Stimulated activated CD8-positive, alpha-beta memory T cell treated with anti-CD3 and anti-CD28 coated beads, Interleukin-7, amount 100 ng/mL, for 1 hour (primary cell): ENCODE measurements at places on chromosomes 3 and 15.
A peak's percentile ranks its signal among the peaks of the same experiment; 100 is the strongest.

GRCh38 chr15:66603301-66604179, 37.7 kb upstream of the LCTL start:
- peak; percentile 16 for DNase-seq

DNA sequence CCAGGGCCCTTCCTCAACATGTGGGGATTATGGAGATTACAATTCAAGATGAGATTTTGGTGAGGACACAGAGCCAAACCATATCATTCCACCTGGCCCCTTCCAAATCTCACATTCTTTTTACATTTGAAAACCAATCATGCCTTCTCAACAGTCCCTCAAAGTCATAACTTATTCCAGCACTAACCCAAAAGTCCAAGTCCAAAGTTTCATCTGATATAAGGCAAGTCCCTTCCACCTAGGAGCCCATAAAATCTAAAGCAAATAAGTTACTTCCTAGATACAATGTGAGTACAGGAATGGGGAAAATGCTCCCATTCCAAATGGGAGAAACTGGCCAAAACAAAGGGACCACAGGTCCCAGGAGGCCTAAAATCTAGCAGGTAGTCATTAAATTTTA, 309.5 kb upstream of the SLITRK3 start:
- no peak for DNase-seq

DNA sequence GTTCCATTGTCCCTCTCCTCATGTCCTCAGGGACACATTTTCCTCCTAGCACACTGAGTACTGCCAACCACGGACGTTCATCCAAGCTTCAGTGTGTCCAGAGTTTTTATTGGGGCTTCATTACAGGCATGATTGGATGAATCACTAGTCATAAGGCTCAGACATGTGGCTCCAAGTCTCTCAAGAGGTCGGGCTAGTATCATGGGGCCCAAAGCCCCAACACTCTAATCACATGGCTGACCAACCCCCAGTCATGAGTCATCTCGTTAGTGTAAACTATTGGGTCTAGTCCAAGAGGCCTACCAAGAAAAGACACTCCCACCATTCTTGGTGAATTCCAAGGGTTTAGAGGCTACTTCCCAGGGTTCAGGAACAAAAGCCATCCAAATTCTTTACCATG, 4.4 kb downstream of the TERC start:
- DNase-seq: no peak

GRCh38 chr15:48090115-48090514, 30.7 kb upstream of the SLC24A5 start:
- DNase-seq: no peak

- no peak for DNase-seq
Measured at GRCh38 chr3:135192929-135193328, 397.9 kb downstream of the EPHB1 start.

GRCh38 chr15:76153241-76154197, 93.7 kb downstream of the TMEM266 start:
- DNase-seq: no peak

- DNase-seq: no peak
Measured at GRCh38 chr15:89383365-89384175, 48.9 kb upstream of the POLG start.

DNA sequence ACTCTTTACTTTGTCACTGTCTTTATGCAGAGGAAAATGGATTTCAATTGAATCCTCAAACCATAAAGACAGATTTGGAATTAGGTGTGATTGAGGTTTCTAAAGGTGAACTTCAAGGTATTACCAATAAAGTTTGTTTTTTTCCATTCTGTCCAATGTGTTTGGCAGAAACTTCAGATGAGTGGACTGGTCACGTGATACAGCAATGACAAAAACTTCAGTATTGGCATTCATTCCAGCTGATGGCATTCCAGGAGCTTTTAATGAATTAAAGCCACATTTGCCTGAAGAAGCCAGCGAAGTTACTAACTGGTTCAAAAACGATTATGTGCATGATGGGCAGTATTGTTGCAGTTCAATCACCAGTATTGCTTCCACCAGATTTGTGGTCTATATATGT, 4.5 kb upstream of the MASP1 start:
- DNase-seq: no peak

DNA sequence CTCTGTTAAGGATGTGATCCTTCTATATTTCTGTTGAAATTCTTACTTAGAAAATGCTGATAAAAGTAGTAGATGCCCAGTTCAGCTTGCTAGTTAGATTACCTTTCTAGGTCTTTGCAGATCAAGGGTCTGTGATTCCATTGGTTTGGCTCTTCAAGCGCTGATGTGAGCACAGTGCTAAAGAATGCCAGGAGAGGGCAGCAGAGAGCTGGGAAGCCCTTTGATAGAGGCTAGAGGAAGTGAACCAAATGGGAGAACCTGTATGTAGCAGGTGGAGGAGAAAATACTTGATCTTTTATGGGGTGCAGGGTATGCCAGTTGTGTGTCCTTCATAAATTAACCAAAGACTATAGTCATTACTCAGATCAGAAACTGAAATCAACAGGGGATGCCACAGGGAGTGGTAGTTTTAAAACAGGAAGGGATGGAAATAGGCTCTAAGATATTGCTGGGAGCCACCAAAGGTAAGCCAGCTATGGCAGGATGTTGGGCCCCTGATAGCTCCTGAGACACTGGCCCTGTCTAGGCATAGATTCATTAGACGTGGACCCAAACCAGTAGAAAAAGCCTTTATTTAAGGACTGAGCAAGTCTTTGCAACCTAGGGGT, 677.4 kb downstream of the SQOR start:
- no peak for DNase-seq

GRCh38 chr3:187735837-187736236, 9.4 kb downstream of the BCL6 start:
- no peak for DNase-seq

- no peak for DNase-seq
Measured at GRCh38 chr15:56454836-56455235, 10.1 kb downstream of the MNS1 start.

GRCh38 chr3:16940769-16941700, 56.3 kb downstream of the PLCL2 start:
- DNase-seq: no peak

GRCh38 chr3:159749406-159749805, 239.2 kb upstream of the IL12A start:
- no peak for DNase-seq

GRCh38 chr3:81043660-81044199, 717.7 kb downstream of the GBE1 start:
- no peak for DNase-seq

GRCh38 chr15:57662091-57662744, 44.3 kb upstream of the POLR2M start:
- no peak for DNase-seq

DNA sequence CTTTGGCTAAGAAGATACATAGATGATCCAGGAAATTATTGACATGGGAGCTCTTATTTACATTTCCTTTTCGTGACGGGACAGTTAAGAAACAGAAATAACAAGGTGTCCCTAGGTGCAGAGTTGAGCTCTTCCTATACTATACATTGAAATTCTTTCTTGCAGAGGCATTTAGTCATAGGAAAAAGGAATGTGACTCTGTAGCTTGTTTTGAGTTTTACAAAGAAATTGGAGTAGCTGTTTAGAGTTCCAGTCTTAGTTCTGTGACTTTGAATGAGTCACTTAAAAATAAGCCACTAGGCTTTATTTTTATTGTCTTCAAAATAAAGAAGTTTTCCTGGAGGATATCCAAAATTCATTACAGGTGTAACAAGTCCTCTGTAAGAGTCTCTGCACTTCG, 723.5 kb upstream of the SGO1 start:
- no peak for DNase-seq

GRCh38 chr3:72798552-72799195, 49.6 kb downstream of the SHQ1 start:
- no peak for DNase-seq

DNA sequence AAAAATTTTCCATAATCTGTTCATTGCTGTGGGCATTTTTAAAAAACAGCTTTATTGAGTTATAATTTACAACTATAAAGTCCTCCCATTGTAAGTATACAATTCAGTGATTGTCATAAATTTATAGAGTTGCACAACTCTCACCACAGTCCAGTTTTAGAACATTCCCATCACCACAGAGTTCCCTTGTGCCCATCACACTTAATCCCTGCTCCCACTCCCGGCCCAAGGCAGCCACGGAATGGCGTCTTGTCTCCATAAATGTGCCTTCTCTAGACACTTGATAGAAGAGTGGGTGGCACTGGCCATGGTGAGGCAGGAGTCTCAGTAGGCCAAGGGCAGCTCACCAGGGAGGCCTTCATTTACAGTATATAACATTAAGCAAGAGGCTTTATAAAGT, 6.3 kb downstream of the TSEN2 start:
- no peak for DNase-seq

DNA sequence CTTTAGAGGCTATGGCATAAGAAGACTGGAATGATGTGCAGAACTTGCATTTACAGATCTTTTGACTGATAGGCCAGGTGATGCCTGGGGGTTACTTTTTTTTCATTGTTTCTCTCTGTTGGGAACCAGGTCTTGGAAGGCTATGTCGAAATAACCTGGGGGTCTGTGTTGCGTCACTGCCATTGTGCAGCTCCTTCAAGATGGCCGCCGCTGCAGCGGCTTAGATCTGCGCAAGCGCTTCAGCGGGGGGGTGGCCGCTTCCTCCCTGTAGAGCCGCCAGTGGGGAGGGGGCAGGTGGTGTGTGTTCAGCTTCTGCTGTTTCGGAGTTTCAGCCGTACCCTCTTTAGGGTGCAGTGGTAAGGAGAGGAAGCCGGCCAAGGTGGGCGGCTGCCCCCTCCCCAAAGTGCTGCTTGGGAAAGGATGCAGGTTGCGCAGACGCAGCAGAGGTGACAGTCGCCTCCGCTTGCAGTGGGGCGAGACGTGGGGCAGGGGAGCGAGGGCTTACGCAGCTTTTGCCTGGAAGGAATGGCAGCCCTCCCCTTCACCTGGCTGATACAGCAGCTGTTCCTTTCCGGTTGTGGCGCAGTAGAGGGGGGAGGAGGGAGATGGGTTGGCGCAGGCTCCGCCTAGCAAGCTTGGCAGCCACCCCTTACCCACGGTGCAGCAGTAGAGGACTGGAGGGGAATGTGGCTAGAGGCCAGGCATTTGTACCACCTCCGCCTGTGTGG, 1.5 kb downstream of the SNRPN start:
- DNase-seq: no peak

DNA sequence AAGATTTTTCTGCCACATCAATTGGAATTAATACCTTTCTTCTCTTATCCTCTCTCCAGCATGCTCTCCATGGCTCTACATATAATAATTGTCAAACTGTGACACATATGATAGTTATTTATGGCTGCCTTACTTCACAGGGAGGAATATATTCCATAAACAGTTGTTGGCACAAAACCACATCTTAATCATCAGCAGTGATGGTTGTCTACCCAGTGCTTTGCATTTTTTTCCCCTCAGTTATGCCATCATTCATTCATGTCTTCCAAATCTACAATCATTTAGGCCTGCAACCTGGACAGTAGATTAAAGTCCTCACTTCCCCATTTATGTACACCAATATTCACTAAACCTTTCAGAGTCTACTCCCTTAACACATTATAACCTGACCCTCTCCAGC, 107.7 kb downstream of the THRB start:
- DNase-seq: no peak

GRCh38 chr3:132326251-132326650, 9.0 kb downstream of the ACP3 start:
- no peak for DNase-seq

DNA sequence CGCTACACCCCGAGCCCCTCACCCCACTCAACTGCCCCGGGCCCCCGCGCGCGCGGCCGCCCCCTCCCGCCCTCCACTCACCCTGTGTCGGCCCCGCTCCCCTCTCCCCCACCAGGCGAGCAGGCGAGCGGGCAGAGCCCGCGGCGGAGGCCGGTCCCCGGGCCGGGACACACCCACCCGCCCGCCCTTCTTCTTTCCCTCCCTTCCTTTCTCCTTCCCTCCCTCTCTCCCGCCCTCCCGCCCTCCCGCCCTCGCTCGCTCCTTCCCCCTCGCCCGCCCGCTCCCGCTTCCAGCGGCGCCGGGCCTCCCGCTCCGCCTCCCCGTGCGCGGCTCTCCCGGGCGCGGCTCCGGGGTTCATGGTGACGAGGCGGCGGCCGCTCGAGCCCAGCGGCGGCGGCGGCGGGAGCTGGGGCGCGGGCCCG, at the start of gene CTDSPL:
CTDSPL (plus strand) TSS at position 261 of the 422 bp plus-strand sequence. CDS start 320 bp downstream, outside the sequence.
- no peak for DNase-seq

- no peak for DNase-seq
Measured at GRCh38 chr3:128050597-128050996, 1.6 kb upstream of the SEC61A1 start.

- no peak for DNase-seq
Measured at GRCh38 chr3:72255191-72255590, 470.2 kb upstream of the PROK2 start.

DNA sequence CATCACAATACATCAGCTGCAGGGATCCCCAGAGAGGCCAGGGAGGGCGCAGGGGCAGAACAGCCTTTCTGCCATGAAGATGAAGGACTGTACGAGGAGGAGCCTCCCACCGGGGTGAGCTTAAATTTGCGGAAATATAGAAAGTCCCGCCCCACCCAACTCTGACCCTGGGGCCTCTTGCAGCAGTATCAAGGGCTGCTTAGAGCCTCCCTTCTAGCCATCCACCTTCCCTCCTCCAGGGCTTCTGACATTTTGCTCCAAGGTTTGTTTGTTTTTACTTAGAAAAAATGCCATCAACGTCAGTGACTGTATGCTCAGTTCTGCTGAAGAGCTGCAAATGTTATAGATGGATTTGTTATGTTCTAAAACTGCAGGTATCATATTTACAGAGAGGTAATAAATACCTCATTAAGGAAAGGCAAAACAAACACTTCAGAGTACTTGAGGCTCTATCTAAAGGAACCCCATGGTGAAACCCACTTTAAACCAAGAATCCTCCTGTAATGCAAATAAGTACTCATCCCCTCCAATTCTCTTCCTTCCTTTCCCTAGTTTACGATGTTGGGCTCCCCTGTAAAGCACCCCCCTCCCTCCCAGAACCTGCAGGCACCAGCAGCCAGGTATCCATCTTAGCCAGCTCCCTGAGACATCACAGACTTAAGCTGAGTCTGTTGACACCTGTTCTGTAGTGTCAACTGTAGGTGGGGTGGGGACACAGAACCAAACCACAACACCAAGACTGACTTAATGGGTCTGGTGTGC, 30.5 kb downstream of the RFTN1 start:
- DNase-seq: no peak

- DNase-seq: no peak
Measured at GRCh38 chr3:137770066-137770834, 6.1 kb downstream of the SOX14 start.

- DNase-seq: no peak
Measured at GRCh38 chr3:141336672-141337522, 31.4 kb upstream of the ZBTB38 start.

DNA sequence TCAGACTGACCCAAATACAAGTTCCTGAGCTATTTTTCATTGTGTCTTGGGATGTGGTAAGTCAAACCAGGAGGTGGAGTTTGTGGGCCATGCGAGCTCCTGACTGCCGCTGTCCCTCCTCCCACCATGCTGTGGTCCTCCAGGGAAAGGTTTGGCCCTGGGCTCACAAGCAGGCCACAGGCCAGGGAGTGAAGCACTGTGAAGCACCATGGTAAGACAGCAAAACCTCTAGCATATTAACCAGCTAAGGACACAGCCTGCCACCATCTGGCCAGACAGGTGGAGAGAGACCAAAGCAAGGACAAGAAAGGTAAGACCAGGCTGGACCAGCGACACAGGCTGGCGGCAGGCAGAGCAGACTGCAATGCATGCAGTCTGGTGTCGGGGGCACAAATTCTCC, 15.3 kb downstream of the RAB43 start:
- no peak for DNase-seq
